ENCODE measurements at places on chromosomes 16 and 17. TPM values are rescaled to one million over a fixed set of nuclear protein-coding genes. Genes with fewer than 3 reads are reported as not detected.

- H3K4me1 ChIP-seq: no peaks in the 10 kb centered on the region
- DNase-seq: no peak
- no peaks in the 10 kb centered on the region for H3K27me3 ChIP-seq
- no peak overlapping the region for H3K4me3 ChIP-seq
These were observed 22.9 kb upstream of the YWHAE start for GRCh38 chr17:1422885-1423284.

The ARL2BP gene
- total RNA-seq: 19.2 TPM

DNA sequence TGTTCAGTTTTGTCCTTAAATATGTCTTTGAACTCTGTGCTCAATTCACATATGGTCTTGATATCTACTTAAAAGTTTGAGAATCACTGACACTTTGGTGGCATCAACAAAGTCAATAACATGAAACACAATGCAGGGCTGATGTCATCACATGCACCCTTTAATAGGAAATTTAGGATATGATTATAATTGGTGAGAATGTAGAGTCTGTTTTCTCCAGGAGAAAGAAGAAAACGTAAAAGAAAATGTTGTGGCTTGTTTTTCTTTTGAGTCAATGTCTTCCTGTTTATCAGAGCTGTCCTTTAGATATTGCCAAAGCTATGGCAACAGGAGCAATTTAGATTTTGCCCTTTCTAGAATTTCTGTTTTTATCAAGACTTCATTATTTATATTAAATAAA lies 396.9 kb downstream of the CDH13 start:
- no peak overlapping the region for H3K4me3 ChIP-seq
- DNase-seq: no peak
- no peak overlapping the region for H3K27ac ChIP-seq
- no peaks in the 10 kb centered on the region for H3K27me3 ChIP-seq

- H3K4me1 ChIP-seq: no peaks in the 10 kb centered on the region
- no peaks in the 10 kb centered on the region for H3K27me3 ChIP-seq
- H3K4me3 ChIP-seq: no peak overlapping the region
- H3K27ac ChIP-seq: no peak overlapping the region
These were observed 228.2 kb upstream of the GSE1 start for GRCh38 chr16:85384833-85385462.

DNA sequence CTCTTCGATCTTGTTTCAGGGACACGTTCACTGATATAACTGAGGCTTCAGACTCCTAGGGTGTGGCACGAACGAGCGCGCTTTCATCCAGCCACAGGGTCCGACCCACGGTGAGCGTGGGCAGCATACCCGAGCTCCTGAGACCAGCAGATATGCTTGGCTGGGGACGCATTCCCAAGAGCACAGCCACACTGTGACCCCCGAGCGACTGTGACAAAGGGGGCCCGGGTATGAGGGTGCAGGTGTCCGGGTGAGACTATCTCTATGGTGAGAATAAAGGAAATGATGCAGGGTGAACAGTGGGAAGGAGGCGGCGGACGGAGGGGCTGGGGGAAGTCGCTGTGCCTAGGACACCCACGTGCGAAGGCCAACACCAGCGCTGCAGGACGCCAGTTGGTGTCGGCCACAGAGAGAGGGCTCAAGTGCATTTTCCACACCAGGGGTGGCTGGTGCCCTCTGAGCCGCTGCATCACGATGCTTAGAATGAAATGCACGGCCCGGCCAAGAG lies 17.6 kb downstream of the RPH3AL start:
- H3K4me1 ChIP-seq: no peaks in the 10 kb centered on the region
- DNase-seq: peak; percentile 35
- no peak overlapping the region for H3K27ac ChIP-seq
- peaks cover 2% of the 10 kb centered on the region for H3K27me3 ChIP-seq
- H3K36me3 ChIP-seq: no peaks in the 10 kb centered on the region
- H3K4me3 ChIP-seq: peak overlapping the region; percentile 10

DNA sequence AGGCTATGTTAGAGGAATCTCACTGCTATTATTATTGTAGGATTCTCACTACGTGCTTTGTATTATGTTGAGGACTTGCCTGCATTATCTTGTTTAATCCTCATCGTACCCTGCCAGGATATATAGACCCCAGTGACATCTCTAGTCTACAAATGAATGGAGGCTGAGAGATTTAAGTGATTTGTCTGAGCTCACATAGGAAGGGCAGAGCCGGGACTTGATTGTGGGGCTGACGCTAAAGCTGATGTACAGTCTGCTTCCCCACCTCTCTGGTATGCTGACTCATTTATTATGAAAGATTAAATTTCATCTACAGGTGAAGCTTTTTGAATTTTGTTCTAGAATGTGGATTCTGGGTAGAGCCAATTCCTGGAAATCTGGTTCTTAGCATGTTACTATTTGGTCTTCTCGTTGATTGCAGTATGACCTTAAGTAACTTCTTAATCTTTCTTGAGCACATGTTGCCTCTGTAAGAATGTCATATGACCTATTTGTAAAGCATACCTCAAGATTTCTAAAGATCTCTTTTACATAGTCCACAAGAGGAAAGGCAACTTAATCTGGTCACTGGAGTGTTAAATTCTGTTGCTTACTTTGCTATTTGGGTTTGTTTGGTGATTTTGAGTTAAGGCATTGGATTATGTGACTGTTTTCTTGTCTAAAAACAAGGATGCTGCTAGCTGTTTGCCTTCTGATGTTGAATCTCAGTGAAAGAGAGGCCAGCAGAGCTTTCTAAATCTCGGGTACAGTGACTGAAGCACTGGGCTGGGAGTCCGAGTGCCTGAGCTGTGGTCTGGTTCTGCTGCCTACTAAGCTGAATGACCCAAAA lies 12.4 kb downstream of the METTL9 start:
- no peak overlapping the region for H3K4me3 ChIP-seq
- no peaks in the 10 kb centered on the region for H3K27me3 ChIP-seq
- peaks cover 14% of the 10 kb centered on the region for H3K4me1 ChIP-seq
- H3K27ac ChIP-seq: no peak overlapping the region
- DNase-seq: no peak

The DHRS7C gene
- not detected for total RNA-seq
